ENCODE measurements at places on chromosomes 12 and 14.
A peak's percentile ranks its signal among the peaks of the same experiment; 100 is the strongest.

DNA sequence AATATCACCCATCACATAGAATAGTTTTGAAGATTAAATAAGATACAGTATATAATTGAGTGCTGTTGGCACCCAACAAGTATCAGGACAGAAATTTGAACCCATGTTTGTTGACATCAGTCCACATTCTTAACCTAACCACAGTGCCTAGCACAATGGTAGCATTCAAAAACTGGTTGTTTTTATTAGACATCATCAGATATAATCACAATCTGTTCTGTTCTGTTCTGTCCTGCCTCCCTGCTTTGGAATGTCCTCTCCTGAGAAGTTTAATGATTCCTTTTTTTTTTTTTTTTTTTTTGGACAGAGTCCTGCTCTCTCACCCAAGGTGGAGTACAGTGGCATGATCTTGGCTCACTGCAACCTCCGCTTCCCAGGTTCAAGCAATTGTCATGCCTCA is 476.6 kb downstream of the RMST start:
- no peak for DNase-seq

GRCh38 chr12:121116318-121117225 is 16.1 kb upstream of the P2RX7 start:
- no peak for DNase-seq

GRCh38 chr12:105750096-105750495 is 388.7 kb downstream of the NUAK1 start:
- DNase-seq: no peak

- DNase-seq: peak; percentile 87
These were observed at the start of gene SMARCD1 for GRCh38 chr12:50084775-50085614. TSS of gene SMARCD1 (plus strand) at chr12:50085342. CDS start at chr12:50085370, 28 bp downstream.

DNA sequence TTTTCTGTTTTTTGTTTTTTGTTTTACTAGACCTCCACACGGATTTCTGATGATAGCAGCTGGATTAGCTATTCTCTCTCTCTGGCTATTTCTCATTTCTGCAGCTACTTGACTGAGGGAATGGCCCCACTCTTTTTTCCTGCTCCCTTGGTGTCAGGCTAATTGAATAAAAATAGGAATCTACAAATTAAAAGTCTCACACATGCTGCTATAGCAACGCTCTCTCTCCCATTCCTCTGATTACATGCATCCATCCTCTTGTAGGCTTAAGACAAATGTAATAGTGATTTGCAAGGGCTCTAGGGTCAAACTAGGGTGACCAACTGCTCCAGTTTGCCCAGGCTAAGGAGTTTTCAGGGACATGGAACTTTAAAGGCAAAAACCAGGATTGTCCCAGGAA is 221.8 kb downstream of the PHLDA1 start:
- no peak for DNase-seq

DNA sequence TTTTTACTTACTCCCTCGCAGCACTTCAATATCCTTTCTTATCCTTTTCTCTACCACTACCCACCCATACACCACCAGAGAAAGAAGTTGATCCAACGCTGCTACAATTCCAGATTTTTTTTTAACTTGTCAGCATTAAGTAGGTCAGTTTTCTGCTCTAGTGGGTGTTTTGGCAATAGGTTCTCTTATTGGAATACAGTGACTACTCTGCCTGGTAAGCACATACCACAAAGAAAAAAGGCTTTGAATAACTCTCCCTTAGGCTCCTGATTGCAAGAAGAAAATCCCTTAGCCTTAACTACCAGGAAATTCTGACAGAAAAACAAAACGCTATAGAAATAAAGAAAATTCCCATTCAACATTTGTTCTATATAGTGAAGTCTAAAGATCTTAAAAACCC is 72.0 kb downstream of the NUMB start:
- DNase-seq: no peak

GRCh38 chr12:22118238-22118790 is 72.3 kb downstream of the CMAS start:
- no peak for DNase-seq

DNA sequence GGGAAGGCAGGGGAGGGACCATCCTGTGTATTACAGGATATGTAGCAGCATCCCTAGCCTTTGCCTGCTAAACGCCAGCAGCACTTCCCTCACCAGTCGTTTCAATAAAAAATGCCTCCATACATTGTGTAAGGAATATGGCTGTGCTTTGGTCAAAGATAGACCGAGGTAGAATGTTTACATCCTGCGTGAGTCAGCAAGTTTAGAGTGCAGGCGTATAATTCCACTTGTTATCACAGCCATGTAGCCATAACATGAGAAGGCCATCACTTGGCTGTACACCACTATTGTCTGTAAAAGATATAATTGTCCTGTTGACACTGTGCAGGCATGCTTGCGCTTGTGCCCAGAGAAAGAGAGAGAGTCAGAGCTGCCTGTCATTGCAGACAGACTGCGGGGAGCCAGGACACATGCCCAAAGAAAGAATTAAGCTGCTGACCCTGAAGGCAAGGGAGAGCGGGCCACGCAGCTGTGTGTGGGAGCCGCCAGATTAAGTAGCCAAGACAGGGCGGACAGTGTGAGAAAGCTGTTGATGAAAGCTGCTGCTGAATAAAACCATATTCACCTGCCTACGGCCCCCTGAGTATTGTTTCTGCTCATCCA is 68.4 kb downstream of the CRACR2A start:
- DNase-seq: no peak

DNA sequence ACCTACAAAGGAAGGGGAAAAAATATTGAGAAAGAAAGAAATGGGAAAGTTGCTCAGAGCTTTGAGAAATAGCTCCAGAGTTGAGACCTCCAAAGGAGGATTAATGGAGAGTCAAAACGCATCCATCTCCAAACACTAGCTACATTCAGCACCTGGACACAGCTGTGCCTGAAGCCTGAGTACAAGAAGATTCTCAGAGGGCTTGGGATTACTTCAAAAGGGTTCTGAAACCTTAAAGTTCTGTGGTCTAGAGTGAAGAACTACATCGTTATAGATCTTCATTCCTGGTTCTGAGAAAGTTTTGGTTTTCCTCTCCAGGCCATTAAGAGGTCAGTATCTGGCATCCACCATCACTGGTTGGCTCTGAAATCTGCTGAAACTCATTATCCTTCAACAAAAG is 10.5 kb upstream of the TMED10 start:
- DNase-seq: no peak

DNA sequence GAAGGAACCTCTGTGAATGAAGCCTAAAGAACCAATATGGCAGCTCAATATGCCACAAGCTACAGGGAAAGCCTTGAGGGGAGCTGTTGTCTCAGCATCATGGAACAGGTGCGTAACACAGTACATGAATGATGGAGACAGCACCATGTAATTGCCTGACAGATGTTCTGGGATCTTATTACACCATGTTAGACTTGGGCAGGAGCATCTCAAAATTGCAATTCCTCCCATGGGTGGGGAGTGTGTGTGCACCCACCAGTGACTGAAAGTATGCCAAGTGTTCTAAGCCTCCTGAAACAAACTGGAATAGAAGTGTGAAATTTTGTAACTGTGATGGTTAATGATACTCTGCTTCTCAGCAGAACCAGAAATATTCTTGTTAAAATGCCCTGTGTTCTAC is 151.0 kb upstream of the SRRM4 start:
- DNase-seq: no peak

DNA sequence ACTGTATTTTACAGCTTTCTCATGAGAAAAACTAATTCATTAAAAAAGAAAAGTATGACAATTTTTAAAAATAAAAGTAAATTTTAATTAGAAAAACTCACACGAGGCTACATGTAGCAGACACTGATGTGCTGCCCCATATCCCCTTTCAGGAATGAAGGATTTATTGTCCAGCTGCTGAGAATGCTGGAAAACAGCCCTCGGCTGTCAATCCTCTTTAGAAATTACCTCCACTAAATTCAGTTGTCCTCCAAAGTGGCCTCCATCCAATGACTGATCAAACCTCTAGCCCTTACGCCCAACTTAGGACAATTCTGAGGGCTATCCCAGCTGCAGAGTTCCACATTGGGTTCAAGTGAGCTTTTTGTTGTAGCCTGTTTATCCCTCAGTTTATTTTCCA is 29.8 kb upstream of the AP4S1 start:
- DNase-seq: no peak

GRCh38 chr12:64452559-64453329 is 824 bp downstream of the TBK1 start:
- no peak for DNase-seq

GRCh38 chr12:132132609-132133430 is 11.3 kb downstream of the DDX51 start:
- DNase-seq: no peak

DNA sequence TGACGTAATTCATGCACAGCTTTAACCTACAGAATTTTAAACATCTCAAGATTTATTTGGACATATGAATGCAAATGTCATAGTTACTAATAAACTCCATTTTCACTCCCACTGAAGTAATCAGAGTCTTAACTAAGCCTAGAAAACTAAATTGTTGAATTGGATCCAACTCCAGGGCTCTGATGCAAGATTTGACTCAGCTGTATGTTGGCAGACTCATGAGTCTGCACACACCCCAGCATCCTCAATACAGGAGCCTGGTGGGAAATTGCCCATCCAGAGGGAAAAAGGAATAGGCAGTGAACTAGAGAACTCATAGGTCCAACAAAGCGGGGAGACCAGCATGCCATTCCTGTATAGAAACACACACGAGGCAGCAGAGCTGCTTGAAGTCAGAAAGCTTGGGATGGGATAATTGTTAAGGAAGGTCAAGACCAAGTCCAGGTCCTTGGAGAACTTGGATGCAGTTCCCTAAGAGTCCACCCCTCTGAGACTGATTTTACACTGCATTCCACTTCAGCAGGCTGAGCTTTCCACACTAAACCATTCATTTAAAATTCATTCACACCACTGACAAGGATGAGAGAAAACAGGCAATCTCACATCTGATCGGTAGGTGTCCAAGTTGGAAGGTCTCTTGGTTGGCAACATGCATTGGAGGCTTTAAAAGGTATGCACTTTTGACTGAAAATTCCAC is 14.4 kb downstream of the TMTC1 start:
- DNase-seq: no peak

GRCh38 chr12:132489078-132489601 is 811 bp upstream of the FBRSL1 start:
- DNase-seq: peak; percentile 84

DNA sequence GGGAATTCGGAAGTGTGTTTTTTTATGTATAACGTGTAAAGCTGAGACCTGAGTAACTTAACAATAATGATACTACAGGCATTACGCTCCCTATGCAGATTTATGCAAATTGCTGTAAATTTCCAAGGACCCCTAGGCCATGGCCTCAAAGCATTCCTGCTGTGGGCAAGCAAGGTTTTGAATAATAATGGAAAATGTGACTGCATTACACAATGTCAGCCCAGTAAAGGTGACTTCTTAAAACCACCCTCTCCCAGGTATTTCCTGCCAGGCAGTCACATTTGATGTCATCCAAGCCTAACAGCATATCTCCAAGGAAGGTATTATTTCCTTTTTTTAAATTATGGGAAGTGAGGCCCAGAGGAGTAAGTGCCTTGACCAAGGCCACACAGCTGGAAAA is 621.0 kb downstream of the BCL11B start:
- no peak for DNase-seq

- no peak for DNase-seq
These were observed 161.9 kb upstream of the PLEKHG7 start for GRCh38 chr12:92540782-92541423.

DNA sequence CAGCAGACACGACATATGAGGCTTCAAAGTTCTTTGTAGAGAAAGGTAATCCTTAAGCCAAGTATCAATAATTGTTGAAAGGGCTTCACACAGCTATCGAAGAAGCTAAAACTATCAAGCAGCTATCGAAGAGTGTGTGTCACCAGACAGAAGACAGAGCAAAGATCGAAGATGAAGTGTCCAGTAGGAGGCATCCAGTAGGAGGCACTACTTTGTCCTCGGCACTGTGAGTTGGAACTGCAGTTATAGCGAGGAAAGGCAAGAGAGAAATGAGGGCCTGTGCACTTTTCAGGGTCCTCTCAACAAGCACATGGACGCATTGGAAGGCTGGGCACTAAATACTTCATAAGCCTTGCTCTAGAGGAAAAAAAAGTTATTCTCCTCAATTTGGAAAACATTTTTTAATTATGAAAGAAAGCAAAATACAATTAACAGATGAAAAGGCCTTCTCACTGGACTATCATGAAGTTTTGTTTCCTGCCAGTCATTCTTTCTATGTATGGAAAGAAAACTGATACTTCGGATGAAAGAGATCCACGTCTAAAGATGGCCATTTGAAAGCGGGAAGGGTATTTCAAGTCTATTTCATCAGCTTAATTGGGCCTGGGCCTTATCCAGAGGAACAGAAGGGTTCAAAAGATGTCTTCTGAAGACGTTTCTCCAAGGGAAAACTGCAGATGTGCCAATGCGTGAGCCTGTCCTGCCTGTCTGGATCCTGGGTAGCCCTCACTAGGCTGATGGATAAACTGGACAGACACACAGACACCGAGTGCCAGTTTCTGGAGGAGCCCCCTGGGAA is 174.5 kb downstream of the CALM1 start:
- DNase-seq: no peak

DNA sequence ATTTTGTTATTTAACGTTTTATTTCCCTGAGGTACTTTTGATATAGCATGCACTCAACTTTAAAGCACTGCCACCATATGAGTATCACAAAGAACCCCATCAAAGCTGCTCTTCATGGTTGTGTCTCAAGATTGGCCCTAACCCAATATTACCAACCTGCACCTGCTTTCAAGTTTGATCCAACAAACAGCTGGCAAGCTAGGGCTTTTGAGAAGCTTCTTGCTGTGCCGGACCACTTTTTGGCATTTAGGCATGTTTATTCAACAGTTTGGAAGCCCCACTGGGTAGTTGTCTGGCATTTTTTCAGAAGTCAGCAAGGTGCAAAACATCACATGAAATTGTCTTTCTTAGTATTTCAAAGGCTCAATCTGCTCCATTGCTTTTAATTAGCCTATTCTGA is 137.2 kb upstream of the PLEKHA5 start:
- no peak for DNase-seq

DNA sequence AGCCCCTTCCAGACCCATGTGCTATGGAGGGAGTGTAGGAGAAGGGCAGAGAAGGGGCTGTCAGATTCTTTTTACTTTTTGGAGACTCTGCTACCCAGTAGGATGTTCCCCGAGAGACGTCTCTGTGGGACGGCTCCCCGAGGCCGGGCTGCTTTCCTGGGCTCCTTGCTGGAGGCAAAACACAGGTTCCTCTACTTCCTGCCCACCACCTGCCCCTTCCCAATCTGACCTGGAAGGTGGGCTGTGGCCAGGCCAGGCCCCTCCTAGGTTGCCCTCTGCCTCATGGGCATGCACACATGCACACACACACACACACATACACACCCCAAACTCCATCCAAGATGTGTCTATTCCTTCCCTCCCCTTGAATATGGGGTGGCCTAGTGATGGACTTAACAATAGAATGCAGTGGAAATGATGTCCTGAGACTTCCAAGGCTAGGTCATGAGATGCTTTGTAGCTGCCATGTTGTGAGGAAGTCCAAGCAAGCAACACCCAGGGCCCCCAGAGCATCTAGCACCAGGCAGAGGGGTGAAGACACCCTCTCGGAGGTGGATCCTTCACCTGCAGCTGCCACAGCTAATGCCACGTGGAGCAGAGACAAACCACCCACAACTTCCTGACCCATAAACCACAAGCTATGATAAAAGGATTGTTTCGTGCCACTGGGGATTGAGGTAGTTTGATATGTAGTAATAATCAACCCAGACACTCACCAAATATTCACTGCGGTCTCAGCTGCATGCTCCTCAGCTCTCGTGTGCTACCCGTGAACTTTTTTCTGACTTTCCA is 1.6 kb upstream of the ASB2 start:
- DNase-seq: peak; percentile 79

- DNase-seq: no peak
These were observed 12.3 kb upstream of the LBHD2 start for GRCh38 chr14:103071544-103072251.

GRCh38 chr12:76997011-76997780 is 68.2 kb downstream of the E2F7 start:
- no peak for DNase-seq

- DNase-seq: no peak
These were observed 142.8 kb upstream of the TMCC3 start for GRCh38 chr12:94793191-94793595.

Data from CD4-positive, alpha-beta T cell (primary cell).